ENCODE measurements at places on chromosomes 7 and 10.
A peak's percentile ranks its signal among the peaks of the same experiment; 100 is the strongest.

GRCh38 chr7:18771834-18772566, 276.5 kb downstream of the HDAC9 start:
- no peak for DNase-seq

DNA sequence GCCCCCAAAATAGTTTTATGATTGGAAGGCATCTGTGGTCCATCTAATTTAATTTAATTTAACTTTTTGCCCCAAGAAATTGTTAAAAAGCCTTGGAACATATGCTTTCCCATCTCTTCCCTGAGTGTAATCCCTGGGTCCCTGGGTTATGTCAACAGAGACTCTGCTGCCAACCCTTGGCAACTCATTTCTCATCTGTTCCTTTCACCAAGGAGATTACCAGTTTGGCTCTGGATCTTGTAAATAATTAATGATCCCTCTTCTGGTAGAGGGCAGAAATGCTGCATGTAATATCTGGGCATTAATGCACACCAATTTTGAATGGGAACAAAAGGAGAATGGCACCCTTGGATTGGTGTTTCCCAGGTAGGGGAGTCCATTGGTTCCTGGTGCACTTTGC, 514.2 kb downstream of the CCSER2 start:
- DNase-seq, result no peak

DNA sequence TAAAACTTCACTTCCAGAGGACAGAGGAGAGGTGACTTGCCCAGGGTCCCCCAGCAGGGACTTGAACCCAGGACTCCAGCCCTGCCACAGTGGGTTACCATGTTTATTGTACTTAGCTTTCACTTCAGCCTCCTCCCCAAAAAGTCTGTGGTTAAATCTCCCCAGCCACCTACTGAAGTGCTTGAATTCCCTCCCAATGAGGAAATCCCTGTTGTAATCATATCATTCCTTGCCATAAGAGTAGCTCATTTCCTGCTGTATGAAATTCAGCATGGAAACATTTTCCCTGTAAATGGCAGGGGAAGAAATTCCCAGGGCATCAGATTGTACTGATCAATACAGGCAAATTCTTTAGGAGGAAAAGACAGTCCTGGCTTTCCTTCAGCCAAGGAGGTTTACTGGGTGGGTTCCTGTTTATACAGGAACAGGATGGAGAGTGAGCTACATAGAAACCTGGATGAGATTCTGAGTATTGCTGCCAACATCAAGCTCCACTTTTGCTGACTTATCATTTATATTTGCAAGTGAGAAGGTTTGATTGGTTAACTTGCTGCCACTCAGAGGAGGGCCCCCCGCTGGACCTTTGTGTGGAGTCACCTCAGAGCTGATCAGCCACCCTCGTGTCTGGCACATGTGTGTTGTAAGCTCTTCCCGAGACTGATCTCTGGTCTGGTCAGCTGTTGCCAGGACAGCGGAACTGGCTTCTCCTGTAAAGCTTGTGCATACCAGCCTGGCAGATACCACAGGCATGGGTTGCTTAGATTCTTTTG, 16.4 kb upstream of the PDZD8 start:
- no peak for DNase-seq

DNA sequence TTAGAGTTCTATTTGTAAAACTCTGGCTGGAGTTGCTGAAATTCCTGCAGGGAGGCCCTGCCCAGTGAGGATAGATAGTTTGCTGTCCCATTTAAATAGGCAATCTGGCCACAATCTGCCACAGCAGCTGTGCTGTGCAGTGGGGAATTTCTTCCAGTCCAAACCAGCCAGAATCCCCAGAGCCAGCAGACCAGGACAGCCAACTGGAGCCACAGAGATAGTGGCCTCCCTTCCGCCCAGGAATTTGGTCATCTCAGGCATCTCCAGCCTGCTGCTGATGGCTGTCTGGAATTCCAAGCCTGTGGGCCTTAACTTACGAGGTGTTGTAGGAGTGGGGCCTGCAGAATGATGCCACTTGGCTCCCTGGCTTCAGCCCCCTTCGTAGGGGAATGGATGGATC, 643.4 kb downstream of the DNAJB9 start:
- DNase-seq, result no peak

- DNase-seq, result no peak
Observed at GRCh38 chr10:6244510-6244909, 41.8 kb downstream of the PFKFB3 start.

- no peak for DNase-seq
Observed at GRCh38 chr7:147311336-147311735, 1194.7 kb downstream of the CNTNAP2 start.

GRCh38 chr10:69344591-69345252, 66.4 kb downstream of the HK1 start:
- no peak for DNase-seq

DNA sequence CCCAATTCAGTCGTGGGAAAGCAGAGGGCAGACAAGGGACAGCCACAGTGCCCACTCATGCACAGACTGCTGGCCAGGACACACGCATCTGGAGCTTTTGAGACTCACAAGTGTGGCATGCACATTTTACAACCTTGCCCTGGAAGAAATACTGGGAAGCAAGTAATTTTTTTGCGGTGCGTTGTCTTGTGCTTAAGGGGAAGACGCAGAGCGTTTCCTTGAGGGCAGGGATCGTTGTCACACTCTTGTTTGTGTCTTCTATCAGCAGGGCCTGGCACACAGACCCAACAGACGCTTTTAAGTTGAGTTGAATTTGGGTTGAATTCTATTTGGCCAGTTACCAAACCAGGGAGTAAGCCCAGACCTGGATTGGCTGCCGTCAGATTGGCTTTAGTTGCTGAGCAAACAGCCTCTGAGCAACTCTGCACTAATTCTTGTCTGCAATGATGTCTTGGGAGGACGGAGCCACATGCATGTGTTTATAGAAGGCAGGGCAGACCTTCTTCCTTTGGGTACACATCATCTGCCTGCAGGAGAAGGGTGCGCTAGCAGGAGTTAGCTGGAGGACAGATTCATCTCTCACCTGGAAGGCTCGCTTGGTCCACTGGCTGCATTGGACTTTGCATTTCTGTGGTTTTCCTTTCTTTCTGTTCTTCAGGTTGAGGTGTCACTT, 38.4 kb downstream of the IL2RA start:
- no peak for DNase-seq

- DNase-seq, result no peak
Observed at GRCh38 chr7:23164846-23165245, 17.0 kb upstream of the NUP42 start.

- peak; percentile 2 for DNase-seq
Observed at GRCh38 chr10:11795101-11795920, 27.8 kb upstream of the PROSER2 start.

GRCh38 chr7:151385626-151386300, 24.1 kb downstream of the WDR86 start:
- DNase-seq, result no peak

- no peak for DNase-seq
Observed at GRCh38 chr10:99661377-99661763, 2.1 kb downstream of the ENTPD7 start.

DNA sequence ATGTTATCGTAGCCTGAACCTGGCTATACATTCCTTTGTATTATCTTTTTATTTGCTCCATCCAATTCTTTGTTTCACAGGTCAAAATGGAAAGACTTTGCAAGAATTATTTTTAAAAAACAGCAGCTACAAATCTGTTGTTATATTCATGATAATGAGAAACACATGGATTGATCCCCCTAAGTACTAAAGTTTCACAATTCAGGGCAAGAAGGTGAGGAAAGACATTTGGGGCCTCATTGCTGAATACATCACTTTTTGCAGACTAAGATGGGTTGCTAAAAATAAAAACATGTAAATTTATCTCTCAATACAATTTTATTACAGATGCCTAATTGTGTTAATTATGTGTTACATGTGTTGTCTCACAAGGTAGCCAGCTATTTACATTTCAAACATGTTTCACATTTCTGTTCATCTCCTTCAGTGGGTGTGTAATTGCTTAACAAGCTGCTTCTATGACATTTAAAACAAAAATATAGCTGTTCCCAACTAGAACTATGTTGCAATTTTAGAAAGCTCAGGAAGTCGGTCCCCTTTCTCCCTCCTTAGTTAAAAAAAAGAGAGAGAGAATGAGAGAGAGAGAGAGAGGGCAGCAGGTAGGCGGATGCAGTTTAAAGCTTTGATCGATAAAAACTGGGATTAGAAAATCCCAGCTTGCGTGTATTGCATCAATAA, 606.3 kb upstream of the FZD8 start:
- DNase-seq, result no peak

GRCh38 chr7:116148626-116149025, 61.7 kb upstream of the TES start:
- no peak for DNase-seq

GRCh38 chr10:87559392-87559791, 54.7 kb downstream of the MINPP1 start:
- DNase-seq, result no peak

DNA sequence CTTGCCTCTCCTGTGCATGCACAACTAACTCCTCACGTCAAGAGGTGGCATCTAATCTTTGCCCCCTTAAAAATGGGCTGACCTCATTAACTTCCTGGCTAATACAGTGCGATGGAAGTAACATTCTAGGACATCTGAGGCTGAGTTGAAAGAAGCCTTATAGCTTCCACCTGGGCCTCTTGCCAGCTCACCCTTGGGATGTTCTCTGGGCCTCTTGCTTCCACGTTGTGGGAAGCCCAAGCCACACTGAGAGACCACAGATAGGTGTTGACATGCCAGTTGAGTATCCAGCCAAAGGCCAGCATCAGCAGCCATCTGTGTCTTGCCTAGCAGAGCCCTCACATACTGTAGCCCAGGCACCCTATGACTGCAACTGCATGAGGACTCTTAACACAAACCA, 60.8 kb upstream of the GDF10 start:
- no peak for DNase-seq

Data from activated CD4-positive, alpha-beta T cell treated with anti-CD3 and anti-CD28 coated beads, Interleukin-2, amount 50 U/mL, for 4 hours (primary cell).